ENCODE measurements at places on chromosomes 7 and 10. TPM values are rescaled to one million over a fixed set of nuclear protein-coding genes. Genes with fewer than 3 reads are reported as not detected.

Gene HOXA10
- total RNA-seq = 26.7 TPM

Gene FAM131B
- 1.2 TPM for total RNA-seq

Gene HELLS
- 3.1 TPM for total RNA-seq

Gene ASAH2
- not detected for total RNA-seq

Gene HDAC9
- 10.3 TPM for total RNA-seq

Gene FAM180A
- 2.1 TPM for total RNA-seq

Gene DHTKD1
- total RNA-seq = 20.1 TPM

Gene OGDH
- 66.8 TPM for total RNA-seq

Gene FAM20C
- total RNA-seq = 44.2 TPM

Gene CLDN4
- 0.42 TPM for total RNA-seq

Gene SAP25
- total RNA-seq = 3.1 TPM

Gene CCDC136
- 12.4 TPM for total RNA-seq

Gene NOD1
- total RNA-seq = 27.1 TPM

Gene ADRB1
- 1.4 TPM for total RNA-seq

All from tibial nerve (tissue), 4 donors.